T-helper 17 cell (primary cell): ENCODE measurements at places on chromosomes 5 and 9. TPM values are rescaled to one million over a fixed set of nuclear protein-coding genes. Genes with fewer than 3 reads are reported as not detected.

Gene PCDHA1
- total RNA-seq: not detected

Gene SNAPC3
- 9.1 TPM for total RNA-seq

GRCh38 chr5:123976379-123977033 lies 464.5 kb downstream of the CSNK1G3 start:
- no peaks in the 10 kb centered on the region for H3K27me3 ChIP-seq
- no peak overlapping the region for H3K4me3 ChIP-seq
- no peak for DNase-seq
- no peaks in the 10 kb centered on the region for H3K36me3 ChIP-seq

GRCh38 chr5:158819840-158820620 lies 279.7 kb downstream of the EBF1 start:
- no peak overlapping the region for H3K4me3 ChIP-seq
- H3K27ac ChIP-seq: no peak overlapping the region
- peaks cover 2% of the 10 kb centered on the region for H3K36me3 ChIP-seq
- peaks cover 4% of the 10 kb centered on the region for H3K4me1 ChIP-seq
- no peak for DNase-seq
